ENCODE measurements at places on chromosomes 5 and 9.

DNA sequence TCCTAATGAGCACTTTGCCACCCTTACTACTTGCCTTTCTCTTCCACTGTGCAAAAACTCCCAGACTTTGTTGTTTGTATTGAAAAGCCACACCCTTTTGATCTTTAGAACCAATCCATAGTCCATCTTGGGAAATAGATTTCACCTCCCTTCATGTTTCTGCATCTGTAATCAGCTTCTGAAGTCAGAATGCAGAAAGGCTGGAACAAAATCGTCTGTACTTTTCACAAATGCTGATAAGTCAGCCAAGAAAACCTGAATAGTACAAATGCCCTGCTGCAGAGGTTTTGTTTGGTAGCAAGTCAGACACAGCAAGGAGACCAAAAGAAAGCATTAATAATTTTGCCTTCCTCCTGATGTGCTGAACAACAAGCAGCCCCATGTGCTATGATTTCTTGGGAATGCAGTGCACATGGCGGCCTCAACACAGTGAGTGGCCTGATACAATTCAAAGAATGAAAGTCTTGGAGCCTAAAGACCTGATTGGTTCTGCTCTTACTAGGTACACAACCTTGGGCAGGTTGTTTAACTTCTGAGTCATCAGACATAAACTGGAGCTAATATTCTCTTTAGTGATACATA, 59.2 kb upstream of the STK32A start:
- DNase-seq, result no peak

DNA sequence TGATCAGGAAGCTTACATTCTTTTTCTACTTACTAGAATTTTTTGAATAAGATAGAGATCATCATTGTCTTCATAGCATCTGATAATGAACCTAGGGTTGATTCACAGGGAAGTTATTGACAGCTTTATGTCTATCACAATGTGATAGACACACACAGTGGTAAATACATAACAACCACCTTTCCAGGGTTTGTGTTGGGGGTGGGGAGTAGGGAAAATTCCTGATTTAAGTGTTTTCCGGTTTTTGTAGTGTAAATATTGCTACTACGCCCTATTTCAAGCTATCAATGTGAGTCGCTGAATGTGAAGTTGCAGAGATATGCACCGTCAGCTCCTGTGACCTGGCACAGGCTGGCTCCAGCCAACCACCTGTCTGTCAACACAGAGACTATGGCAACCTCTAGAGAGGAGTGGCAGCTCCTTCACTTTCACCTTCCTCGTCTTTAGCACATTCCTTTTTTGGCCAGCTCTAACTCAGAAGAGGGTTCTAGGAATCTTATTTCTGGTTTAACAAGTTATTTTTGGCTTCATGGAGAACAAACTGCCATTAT, 224.9 kb downstream of the MAT2B start:
- no peak for DNase-seq

DNA sequence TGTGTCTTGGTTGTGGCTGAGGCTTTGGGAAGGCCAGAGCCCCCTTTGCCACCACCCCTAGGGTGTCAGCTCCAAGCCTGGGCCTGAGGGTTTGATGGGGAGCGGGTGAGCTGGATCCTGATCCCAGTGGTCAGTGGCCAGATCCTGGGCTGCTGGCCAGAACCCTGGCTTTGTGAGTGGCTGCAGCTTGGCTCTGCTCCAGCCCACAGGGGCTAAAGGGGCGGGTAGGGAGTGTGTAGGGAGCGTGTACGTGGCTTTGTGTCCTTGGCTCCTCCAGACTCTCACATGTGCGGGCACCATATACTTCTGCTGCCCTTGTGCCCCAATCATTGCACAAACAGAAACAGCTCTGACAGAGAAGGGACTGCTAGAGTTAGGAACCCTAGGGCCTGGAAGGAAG, 1.2 kb upstream of the IL11RA start:
- DNase-seq, result no peak

DNA sequence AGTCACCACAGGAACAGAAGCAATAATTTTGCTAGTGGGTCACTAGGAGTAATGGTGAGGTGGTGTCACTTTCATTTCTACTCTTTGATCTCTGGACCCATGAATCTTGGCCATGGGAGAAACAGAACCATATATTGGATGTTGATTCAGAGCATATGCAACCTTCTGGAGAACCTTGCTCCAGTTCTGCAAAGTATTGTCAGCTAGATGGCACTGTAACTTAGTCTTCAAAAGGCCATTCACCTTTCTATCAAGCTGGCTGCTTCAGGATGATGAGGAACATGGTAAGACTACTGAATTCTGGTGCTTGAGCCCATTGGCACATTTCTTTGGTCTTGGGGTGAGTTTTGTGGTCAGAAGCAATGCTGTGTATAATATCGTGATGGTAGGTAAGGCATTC, 129.1 kb upstream of the FBN2 start:
- no peak for DNase-seq

- no peak for DNase-seq
Observed at GRCh38 chr5:134794082-134794481, 35.5 kb downstream of the DDX46 start.

DNA sequence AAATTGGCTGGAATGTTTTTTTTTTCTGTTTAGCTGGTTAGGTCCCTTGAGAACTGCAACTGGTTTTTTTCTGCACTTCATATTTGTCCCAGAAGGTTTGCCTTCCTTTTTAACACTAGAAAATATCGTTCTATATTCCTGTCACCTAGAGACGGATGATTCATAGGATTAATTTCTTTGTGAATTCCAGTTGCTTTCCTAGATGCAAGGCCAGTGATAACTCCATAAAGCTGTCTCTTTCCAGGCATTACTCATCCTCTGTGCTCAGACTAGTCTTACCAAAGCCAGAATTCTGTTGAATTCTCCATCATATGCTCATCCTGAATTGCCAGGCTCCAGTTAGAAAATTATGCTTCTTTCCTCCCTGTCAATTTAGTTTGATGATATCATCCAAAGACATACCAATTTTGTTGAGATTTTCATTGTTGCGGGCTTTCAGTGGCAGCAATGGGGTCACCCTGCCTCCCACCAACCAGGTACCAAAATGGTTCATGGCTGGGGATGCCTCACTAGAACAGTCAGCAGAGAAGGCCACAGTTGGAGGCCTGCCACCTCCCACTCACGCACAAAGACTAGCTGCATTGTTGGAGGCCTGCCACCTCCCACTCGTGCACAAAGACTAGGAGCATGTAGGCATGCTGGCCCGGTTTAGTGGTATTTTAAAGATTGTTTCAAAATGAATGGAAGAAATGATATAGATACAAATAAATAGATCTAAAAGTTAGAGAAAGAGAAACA, 8.5 kb downstream of the BAAT start:
- no peak for DNase-seq

DNA sequence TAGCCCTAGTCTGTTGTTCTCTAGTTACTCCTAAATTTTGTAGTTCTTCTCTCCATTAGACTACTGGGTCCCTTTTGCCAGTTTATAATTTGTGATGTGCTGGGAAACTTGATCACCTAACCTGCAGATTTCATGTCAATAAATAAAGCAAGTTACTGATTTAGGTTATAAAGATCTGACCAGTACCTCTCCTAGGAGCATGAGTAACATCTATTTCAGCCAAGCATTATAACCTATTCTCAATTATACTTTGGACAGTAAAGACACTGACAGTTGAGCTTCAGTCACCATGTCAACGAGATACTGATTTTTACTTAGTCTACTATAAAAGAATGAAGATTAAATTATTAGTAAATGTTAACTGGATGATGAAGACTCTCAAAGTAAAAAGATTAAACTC, 36.7 kb downstream of the CSNK1A1 start:
- DNase-seq, result no peak

GRCh38 chr5:76831110-76831452, 12.3 kb downstream of the F2RL1 start:
- DNase-seq, result no peak

GRCh38 chr5:111790295-111790694, 33.3 kb upstream of the NREP start:
- no peak for DNase-seq

DNA sequence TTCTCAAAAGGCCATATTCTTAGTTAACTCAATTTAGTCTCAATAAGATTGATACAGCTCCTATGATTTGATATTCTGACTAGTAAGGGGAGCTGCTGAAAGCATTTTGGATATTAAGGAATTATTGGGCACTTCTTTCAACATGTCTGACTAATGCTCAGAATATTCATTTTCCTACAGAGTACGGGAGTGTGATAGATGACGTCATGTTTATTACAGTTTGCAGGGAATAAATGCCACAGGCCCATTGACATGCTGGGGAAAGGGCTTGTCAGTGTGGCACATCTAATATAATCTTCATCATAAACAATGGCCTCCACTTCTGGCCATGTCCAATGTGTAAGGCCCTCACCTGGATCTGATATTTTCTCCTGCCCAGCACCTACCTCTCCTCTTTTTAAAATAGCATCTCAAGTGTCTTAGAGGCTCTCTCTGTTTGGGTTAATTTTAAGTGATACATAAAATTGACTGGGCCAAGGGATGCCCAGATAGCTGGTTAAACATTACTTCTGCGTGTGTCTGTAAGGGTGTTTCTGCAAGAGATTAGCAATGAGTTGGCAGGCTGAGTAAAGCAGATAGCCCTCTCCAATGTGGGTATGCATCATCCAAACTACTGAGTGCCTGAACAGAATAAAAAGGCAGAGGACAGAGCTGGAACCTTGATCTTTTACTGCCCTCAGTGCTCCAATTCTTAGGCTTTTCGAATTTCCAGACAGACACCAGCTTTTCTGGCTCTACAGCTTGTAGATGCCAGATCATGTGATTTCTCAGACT, 99.3 kb downstream of the SLC24A2 start:
- no peak for DNase-seq

All from activated naive CD4-positive, alpha-beta T cell treated with anti-CD3 and anti-CD28 coated beads, Interleukin-2, amount 50 U/mL, for 16 hours (primary cell).